ENCODE measurements at places on chromosomes 3 and 15. TPM values are rescaled to one million over a fixed set of nuclear protein-coding genes. Genes with fewer than 3 reads are reported as not detected.

Gene HESX1
- 1.1 TPM for polyA plus RNA-seq

Gene P2RY13
- polyA plus RNA-seq: 0.12 TPM

Gene GOLGA6L7
- not detected for polyA plus RNA-seq

Gene CP
- 2.4 TPM for polyA plus RNA-seq

Gene CPNE9
- 0.85 TPM for polyA plus RNA-seq

Gene SLC25A38
- 25.1 TPM for polyA plus RNA-seq

Gene PODXL2
- polyA plus RNA-seq: 18.1 TPM

DNA sequence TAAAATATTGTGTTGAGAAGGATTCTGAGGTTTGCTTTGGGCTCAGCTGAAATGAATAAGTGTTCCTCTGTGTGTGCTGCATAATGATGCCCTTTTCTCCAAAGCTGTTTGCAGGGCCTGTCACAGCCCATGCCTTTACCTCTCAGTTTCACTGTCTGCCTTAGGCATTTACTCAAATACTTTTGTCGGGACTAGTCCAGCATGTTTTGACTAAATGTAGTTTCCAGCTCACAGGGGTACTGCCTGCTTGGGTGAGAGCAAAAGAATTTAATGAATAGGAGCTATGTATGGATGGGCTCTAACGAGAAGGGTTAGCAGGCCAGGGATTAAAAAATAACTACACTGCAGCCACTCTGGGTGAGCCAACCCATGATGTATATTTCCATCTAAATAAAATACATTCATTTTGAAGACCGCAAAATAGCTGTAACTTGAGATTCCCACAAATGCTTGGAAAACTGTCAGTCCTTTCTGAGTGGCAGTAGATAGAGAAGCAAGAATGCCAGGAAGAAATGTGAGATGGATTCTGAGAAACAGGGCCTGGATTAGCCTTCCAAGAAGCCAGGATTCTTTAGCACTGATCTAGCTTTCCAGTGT, 549.2 kb upstream of the TBL1XR1 start:
- DNase-seq: no peak

DNA sequence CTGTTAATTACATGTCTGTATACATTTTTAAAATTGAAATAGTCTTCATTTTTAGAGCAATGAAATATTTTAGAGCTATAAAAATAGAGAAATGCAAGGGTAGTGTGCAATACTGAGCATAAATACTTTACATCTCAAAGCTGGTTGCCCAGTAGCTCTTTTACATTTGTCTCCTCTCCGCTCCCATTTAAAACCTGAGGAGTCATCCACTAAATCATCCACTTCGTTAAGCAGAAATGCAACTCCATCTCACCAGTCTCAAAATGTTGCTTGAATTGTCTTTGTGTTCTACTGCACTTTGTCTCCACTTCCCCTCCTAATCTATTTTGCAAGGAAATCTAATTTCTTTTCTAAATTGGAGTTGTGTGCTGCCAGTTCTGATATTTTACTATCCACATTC, 563.6 kb downstream of the VGLL3 start:
- DNase-seq: no peak

DNA sequence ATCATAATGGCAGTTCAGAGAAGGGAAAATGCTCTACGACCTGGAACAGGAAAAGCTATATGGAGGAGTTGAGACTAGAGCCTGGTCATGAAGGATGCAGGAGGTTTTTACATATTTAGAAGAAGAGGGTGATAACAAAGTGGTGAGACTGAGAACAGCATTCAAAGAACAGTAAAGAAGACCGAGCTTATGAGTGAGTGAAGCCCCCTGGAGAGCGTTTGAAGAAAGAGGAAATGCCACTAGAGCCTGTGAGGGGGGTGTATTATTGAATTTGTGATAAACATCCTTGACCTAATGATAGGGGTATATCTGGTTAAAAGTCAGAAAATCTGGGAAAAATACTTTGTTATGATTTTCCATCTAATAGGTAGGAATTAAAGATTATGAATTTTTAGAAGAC, 4.2 kb downstream of the PARP9 start:
- DNase-seq: no peak

DNA sequence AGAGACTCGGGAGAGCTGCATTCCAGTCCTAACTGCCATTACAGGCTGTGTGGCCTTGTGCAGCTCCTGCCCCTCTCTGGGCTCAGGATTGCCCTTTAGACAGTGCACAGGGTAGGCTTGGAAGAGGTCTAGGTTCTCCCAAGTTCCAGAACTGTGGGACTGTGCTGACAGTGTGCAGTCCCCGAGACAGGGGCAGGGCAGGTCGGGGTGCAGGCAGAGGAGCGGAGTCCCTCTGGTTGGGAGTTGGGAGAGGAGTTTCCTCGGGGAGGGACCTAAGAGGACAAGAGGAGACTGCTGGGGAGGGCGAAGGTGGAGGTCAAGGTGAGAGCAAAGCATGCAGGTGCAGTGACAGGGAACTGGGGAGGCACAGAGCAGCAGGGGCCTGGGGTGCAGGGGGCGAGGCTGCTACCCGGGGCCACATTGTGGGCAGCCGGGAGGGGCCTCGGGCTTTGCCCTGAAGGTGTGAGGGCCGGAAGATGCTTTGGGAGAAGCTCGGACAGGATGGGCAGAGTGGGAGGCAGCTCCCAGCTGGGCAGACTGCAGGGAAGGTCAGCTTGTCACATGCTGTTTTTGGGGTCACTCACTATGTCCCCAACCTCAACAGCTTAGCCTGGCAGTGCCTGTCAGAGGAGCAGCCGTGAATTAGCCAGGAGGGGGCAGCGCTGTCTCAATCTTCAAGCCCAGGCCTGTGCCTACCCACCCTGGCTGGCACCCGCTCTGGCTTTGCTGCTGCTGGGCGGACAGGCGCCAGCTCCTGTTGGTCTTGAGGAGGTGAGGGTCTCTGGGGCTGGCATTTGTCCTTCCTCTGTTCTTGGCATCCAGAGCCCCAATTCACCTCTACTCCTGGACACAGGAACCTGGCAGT, 15.4 kb upstream of the CSPG4 start:
- peak; percentile 64 for DNase-seq

DNA sequence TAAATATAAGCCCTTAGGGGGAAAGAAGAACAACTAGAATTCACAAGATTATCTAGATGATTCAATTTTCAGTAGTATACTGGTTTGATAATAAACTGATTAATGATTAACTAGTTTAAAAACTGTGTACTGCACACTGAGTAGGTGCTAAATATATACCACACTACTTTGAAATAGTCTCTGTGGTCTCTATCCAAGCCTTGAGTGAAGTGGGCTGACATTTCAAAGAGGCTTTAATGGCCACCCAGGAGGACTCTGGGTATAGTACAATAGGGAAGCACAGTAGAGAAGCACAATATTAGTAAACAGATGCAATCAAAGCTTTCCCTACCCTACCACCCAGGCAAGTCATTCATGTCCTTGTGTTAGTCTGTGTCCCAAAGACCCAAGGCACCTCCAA, 46.7 kb downstream of the FILIP1L start:
- DNase-seq: no peak

DNA sequence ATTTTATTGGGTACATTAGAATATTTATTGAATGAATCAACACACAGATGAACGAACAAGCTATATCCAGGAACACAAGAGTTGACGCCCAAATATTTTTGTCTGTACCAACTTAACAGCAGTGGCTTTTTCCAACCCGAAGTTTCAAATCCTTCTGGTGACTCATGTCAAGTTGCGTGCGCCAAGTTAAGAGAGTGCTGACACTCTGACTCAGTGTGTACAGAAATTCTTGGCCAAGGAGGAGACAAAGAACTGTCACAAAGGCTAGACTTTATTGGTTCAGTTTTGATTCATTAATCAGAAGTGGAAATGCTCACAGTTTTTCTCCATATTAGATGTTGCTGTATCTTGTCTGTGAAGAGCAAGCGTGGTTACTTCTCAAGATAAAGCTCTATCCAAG, 59.6 kb upstream of the TSC22D2 start:
- DNase-seq: no peak

DNA sequence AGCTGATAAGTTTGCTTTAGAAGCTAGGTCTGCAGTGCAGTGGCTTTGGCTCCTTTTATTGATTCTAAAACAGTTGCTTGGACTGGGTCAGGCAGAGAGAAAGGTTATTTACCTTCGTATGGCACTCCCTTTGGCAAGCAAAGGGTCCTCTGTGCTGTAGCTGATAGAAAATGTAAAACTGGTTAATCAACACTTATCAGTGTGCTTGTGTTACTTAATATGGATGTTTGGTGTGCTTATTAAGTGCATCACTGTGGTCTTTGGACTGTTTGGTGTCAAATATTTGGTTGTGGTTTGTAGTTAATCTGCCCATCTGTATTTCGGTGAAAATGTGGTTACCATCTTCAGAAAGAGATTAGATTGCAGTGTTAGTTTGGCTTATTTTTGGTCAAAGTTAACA, 16.0 kb downstream of the UBE2E2 start:
- no peak for DNase-seq

- no peak for DNase-seq
Observed at GRCh38 chr15:59642351-59642750, 15.0 kb downstream of the GTF2A2 start.

GRCh38 chr3:134149286-134149685, 101.4 kb downstream of the RYK start:
- DNase-seq: no peak

GRCh38 chr15:58438956-58439355, 7.2 kb downstream of the LIPC start:
- no peak for DNase-seq

- DNase-seq: peak; percentile 29
Observed at GRCh38 chr15:91855684-91856489, 2.4 kb downstream of the SLCO3A1 start.

- DNase-seq: no peak
Observed at GRCh38 chr3:79685108-79685507, 82.7 kb downstream of the ROBO1 start.

GRCh38 chr3:196138482-196139254, 56.8 kb upstream of the TFRC start:
- no peak for DNase-seq

GRCh38 chr3:131730581-131730980, 227.8 kb upstream of the MRPL3 start:
- DNase-seq: no peak

GRCh38 chr3:13827256-13827655, 52.6 kb downstream of the WNT7A start:
- DNase-seq: no peak

GRCh38 chr3:182732232-182733015, 60.9 kb upstream of the ATP11B start:
- no peak for DNase-seq

- DNase-seq: peak; percentile 75
Observed at GRCh38 chr15:89776274-89777072, at the start of gene MESP2. Gene MESP2, plus strand, starts transcription at chr15:89776332. Its CDS starts 26 bp downstream, at chr15:89776358.

DNA sequence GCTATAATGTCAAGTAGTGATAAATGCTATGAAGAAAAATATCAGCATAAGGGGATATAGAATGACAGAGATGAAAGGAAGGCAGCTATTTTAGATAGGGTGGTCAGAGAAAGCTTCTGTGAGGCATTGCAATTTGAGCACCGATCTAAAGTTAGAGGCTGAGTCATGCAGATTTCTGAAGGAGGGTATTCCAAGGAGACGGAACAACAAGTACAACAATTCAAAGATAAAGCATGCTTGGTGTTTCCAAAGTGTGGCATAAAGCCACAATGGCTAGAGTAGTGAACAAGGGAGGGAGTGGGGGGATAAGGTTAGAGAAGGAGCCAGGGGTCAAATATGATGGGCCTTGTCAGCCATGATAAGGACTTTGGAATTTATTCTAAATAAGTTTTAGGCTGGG, 71.9 kb downstream of the PFN2 start:
- no peak for DNase-seq

DNA sequence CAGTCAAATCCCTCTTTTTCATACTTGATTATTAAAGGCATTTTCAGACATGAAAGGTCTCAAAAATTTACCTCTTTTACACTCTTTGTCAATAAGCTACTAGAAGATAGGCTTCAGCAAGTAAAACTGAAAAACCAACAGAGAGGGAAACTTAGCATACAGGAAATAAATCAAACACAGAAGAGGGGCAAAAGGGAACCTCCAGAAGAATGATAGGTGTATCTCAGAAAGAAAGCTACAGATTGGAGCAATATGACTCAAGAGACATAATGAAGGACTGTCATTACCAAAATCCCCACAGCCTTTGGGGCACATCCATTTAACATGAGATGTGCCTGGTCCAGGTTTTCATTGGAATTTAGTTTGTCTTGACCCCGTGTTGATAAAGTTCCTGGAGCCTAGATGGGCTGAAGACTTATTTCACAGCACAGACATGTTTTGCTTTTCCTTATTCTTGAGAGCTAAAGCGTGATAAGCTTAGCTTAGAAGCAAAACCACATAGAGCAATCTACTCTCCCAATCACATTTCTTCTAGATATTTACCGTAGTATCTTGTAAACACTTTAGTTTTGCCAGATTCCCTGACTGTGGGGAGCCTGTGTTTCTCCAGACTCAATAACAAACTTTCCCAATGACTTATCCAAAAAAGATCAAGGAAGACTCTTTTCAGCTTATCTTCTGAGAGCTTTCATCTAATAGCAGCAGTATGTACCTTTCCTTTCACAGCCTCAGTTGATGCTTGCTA, 11.7 kb downstream of the LRRFIP2 start:
- DNase-seq: no peak

DNA sequence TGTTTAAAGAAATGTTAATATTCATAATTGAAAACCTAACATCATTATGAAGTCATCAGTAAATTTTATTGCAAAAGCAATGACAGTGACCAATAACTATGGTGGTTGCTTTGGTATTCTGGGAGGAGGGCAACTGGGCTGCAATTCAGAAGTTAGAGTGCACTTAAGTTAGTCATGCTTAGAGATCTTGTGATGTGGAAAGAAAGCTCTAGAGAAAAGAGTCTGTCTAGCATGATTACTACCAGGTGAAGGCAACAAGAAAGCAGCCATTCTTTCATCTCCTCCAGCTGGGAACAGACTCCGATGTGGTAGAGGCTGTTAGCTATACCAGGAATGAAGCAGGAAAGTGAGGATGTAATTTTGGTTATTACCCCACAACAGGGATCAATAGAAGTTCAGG, 625.6 kb downstream of the SI start:
- DNase-seq: no peak

DNA sequence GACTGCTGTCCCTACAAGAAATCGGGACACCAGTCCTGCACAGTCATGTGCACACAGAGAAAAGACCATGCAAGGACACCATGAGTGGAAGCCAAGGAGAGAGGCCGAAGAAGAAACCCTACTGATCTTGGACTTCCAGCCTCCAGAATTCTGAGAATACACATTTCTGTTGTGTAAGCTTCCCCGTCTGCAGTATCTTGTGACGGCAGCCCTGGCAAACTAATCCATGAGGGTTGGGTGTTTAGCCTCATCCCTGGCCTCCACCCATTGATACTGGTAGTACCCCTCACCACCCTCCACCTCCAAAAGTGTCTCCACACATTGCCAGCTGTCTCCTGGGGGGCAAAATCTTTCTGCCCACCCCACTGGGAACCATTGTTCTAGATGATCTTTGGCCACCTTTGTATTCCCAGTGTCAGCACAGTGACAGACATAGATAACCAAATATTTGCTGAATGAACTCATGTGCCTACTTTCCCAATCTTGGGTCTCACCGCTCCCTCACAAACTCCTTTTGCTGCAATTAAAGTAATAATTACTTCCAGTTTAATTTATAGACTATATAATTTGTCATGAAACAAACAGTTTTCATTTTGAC, 83.8 kb downstream of the RAD18 start:
- no peak for DNase-seq

DNA sequence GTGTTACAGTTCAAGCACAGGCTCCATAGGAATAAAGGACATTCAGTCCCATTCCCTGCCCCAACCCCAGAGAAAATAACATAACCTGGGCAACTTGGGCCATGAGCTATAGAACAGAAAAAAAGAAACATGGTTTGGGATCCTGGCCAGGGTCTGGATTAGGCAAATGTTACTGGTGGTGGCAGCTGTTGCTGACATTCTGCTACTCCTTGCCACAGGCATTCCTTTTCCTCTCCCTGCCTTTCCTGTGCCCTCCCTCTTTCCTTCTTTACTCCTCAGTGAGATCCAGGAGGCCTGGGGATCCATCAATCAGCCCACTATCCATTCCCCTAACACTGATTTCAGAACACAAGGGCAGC, 129.1 kb downstream of the NTRK3 start:
- no peak for DNase-seq
